ENCODE measurements at places on chromosomes 7 and 10.

DNA sequence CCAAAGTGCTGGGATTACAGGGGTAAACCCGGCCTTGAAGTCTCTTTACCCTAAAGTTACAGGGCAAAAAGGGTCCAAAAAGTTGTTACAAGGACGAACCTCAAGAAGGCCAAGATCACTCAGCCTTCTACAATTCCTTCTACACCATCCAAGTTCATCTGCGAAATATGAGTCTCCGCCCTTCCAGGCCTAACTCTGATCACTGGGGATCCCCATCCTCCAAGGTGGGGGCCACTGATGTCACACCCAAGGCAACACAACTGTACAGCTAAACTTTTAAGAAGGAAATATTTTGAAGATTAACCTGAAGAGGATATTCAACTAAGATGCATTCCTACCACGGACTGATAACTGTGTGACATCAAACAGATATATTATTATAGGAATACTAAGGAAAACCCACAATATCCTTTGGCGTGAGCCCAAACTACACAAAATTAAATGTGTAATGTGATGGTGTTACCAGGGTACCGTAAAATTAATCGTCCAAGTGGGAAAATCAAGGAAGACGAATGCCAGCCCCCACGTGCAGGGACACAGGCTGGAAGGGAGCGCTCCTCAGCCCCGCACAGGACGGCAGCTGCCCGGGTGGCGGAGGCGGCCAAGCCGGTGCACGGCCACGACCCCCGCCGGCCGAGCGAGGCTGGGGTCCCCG, 1.0 kb downstream of the PAXIP1 start:
- DNase-seq, result peak; percentile 14

DNA sequence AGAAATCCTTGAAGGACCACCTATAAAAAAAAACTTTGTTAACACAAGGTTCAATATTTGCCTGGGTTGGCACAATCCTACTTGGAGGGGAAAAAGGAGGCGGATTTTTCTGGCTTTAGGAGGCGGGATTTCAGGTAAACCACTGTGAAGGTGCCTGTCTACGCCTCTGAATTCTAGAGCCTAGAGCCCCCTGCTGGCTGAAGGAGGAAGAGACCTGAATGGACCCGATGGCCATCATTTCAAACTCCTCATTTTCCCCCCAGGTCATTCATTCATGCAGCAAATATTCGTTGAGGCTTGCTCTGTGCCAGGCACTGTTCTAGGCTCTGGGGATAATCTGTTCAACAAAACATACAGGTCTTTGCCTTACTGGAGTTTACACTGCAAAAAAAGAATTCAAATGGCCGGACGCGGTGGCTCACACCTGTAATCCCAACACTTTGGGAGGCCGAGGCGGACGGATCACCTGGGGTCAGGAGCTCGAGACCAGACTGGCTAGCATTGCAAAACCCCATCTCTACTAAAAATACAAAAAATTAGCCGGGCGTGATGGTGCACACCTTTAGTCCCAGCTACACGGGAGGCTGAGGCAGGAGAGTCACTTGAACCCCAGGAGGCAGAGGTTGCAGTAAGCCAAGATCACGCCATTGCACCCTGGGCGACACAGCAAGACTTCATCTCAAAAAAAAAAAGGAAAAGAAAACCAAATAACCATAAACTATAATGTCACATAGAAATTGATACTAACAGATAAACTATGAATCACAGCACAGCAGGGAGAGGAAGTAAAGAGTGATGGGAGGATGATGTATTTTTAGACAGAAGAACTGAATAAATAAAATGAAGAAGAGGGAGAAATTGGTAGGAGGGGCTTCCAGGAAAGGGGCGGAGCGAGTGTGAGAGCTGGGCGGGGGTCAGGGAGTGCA, 90.1 kb upstream of the NFE2L3 start:
- peak; percentile 36 for DNase-seq

DNA sequence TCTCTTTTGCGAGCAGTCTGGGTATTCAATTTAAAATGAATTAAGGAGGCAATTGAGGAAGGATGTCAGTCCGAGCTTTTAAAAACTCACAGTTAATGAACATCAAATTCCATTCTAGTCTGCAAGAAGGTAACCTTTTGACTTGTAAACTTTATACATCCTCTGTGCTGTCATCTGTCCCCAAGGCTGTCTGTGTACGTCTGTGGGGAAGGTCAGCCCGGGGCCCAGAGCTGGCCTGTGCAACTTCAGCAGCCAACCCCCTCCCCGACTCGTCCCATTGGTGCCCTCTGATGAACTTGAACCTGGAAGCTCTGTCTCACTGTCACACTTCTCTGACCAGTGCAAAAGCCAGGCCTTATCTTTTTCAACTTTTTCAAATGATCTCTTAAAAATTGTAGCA, 80.3 kb downstream of the CCDC3 start:
- no peak for DNase-seq

GRCh38 chr10:122550983-122551382, 9.6 kb upstream of the DMBT1 start:
- DNase-seq, result no peak

DNA sequence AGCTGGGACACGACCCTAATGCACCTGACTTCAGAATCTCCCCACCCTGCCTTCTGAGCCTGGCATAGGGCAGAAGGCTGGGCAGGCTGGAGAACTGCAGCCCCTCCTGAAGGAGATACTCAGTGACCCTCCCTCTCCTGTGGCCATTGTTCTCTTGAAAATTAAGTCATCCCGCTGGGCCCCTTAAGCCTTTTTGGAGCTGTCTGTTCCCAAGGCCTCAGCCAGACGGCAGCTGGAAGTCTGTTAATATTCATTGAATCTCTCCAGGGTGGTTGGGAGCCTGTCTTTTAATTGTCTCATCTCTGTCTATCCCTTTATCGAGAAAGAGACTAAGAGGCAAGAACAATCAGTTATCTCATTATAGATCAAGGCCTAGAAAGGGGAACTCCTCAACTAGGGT, 118.1 kb upstream of the PCBD1 start:
- no peak for DNase-seq

DNA sequence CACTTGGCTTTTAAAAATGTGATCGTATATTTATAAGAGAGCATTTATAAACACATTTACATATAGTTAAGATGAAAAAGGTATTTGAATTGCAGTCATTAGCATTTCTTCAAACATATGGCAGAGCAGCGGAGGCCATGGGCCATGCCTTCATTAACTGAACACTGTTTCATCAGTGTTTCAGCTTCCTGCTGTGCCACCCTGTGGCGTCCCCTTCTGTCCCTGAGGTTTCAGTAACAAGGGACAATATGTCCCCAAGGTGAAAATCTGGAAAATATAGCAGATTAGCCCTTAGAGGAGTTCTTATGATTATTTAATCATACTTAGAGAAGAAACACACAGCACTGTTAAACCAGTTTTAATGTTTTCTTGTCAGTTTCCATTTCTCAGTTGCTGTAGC, 577.8 kb downstream of the ETV1 start:
- DNase-seq, result no peak

Measured in cardiac fibroblast (primary cell).